ENCODE measurements at places on chromosomes 11 and 22.

GRCh38 chr22:49005557-49005956 lies 822.1 kb downstream of the BRD1 start:
- DNase-seq, result no peak

- peak; percentile 7 for DNase-seq
Measured at GRCh38 chr11:83990160-83990733, 704.1 kb upstream of the CCDC90B start.

GRCh38 chr22:32558681-32559355 lies 84.2 kb downstream of the FBXO7 start:
- DNase-seq, result no peak

DNA sequence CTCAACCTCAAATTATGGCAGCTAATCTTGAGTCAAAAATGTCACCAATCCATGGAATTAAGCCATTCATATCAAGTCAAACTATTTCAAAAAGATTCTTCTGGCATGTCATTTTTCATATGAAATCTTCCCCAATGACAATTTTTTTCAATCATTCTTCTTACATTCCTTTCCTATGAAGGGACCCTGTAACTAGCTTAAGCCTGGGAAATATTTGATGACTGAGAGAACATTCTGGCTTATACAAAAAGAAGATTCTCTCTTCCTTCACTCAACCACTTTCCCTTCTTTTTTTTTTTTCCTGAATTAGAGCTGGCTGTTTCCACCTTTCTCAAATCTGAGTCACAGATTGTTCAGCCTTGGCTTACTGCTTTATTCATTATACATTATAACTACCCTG lies 903.7 kb downstream of the FAM181B start:
- no peak for DNase-seq

DNA sequence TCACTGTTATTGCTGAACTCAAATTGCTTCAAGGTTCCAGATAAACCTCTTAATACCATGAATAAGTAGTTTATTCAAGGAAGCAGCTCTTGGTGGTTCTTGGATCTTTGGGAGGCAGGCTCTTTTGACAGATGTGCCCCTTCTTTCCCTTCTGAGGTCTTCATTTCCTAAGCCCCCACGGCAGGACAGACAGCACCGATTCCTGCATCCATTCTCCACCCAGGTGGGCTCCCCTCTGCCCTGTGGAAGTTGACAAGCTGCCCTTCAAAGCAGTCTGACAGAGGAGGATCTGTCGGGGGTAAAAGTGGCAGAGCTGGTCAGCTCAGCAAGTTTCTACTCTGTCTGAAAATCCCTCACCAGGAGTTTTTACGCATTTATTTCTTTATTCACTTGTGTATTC lies 605.3 kb upstream of the B3GAT1 start:
- DNase-seq, result no peak

DNA sequence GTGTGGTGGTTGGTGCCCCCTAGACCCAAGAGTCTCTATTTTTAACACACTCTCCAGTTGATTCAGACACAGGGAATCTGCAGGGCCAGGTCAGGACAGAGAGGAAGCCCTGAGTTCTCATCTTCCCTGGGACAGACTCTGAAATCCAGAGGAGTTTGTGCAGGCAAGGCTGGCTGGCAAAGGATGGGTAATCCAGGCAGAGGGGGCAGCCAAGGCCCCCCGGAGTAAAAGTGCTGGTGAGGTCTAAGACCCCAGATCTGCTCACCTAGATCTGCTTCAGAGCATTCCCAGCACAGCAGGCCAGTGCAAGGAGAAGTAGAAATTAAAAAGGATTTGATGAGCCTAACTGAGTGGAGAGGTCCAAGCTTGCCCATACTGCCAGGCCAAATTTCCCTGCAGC lies 40.6 kb upstream of the MN1 start:
- DNase-seq, result no peak

GRCh38 chr11:12653729-12654128 lies 20.5 kb upstream of the TEAD1 start:
- no peak for DNase-seq

DNA sequence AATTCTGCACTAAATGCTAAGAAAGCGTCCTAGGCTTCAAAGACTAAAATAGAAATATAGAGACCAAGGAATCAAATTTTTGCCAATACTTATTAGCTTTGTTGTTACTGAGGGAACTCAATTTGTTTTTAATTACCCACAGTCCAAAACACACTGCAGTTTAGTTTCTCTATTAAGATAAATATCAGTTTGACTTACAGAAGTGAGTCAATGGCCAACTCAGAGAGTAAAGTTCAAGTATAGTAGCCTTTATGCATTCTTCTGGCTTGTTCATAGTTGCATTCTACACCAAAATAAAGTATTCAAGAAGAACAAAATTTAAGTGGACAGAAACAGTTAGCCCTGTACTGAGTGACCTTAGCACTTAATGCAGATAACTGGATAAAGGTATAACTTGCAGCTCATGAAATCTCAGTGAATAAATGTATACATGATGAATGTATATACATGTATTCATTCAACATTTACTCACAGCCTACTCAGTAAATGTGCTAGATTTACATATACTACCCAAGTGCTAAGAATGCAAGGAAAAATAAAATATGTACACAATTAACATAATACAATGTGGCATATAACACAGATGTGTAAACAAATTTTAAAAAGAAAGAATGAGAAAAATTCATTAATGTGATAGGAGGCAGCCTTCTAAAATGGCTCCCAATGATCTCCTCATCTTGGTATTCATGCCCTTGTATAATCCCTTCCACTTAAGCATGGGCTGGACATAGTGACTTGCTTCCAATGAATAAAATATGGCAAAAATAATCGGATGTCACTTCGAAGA lies 9.7 kb upstream of the RNF141 start:
- DNase-seq, result no peak

DNA sequence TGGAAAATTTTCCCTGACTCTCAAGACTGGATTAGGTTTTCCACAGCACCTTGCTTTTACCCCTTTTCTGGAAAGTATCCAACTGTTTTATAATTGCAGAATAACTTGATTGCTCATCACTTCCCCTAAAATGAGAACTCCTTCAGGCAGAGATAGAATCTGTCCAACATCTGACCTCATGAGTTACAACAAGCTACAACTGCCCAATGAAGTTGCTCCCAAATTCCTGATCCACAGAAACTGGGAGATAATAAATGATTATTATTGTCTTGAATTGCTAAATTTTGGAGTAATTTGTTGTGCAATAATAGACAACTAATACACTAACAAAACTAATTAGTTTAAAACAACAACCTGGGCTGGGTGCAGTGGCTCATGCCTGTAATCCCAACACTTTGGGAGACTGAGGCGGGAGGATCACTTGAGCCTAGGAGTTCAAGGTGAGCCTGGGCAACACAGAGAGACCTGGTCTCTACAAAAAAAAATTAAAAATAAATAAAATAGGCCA lies 10.0 kb upstream of the CCDC83 start:
- DNase-seq, result no peak

- DNase-seq, result no peak
Measured at GRCh38 chr22:49022816-49023160, 804.9 kb downstream of the BRD1 start.

DNA sequence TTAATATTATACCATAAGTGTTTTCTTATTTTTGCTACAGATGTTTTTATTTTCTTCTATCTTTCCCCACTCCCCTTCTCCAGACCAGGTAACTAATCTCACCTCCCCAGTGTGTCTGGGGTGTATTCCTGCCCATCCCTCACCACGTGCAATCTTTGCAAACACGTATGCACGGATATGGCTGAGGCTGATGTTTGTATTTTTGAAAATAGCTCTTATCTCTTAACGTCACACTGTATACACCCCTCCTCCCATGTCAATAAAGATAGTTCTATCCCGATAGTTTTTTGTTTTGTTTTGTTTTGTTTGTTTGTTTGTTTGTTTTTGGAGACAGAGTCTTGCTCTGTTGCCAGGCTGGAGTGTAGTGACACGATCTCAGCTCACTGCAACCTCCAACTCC lies 127.5 kb downstream of the FBXO7 start:
- DNase-seq, result no peak

- DNase-seq, result no peak
Measured at GRCh38 chr22:33697640-33698039, 222.6 kb downstream of the LARGE1 start.

DNA sequence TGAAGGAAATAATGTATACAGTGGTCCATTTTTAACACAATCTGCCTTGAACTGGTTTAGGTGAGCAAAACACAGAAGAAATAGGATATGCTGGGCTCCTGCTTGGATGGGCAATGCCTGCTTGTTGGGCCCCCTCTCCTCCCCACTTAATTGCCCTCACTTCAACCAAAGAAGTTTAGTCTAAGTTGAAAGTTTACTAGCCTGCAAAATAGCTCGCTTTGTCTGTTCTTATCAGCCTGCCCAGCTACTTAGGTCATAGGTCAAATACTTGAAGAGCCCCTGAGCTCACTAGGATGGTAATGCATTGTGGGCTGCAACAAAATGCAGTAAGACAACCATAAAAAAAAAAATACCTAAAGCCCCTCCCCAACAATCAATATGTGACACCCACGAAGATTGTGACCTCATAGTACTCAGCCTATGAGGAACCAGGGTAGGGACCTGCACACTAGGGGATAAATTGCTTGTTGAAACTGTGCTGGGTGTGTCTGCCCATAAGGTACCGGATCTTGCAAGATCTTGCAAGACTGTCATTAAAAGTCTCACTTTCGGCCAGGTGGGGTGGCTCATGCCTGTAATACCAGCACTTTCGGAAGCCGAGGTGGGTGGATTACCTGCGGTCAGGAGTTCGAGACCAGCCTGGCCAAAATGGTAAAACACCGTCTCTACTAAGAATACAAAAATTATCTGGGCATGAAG lies 10.9 kb downstream of the DRICH1 start:
- no peak for DNase-seq

GRCh38 chr22:35894937-35895708 lies 133.5 kb downstream of the RBFOX2 start:
- no peak for DNase-seq

- no peak for DNase-seq
Measured at GRCh38 chr11:7595016-7595866, 78.1 kb downstream of the CYB5R2 start.

GRCh38 chr22:36323855-36324331 lies 63.9 kb downstream of the MYH9 start:
- DNase-seq, result no peak

GRCh38 chr11:74641905-74642304 lies 49.5 kb downstream of the POLD3 start:
- no peak for DNase-seq

GRCh38 chr11:35934981-35935380 lies 8.9 kb upstream of the LDLRAD3 start:
- DNase-seq, result no peak

DNA sequence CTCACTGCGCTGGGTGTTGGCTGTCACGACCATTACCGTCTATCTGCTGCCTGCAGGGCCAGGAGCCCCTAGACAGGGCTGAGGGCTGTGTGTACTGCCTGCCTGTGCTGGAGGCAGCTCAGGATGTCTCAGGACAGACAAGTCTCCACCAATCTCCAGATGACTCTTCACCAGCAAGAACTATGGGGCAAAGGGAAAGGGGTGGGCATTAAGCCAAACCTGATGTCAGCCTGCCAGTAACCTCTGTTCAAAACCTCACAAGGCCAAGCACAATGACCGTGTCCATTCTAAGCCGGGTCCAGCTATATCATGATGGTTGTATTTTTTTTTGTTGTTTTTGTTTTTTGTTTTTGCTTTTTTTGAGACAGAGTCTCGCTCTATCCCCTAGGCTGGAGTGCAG lies 31.6 kb downstream of the MAFF start:
- DNase-seq, result no peak

DNA sequence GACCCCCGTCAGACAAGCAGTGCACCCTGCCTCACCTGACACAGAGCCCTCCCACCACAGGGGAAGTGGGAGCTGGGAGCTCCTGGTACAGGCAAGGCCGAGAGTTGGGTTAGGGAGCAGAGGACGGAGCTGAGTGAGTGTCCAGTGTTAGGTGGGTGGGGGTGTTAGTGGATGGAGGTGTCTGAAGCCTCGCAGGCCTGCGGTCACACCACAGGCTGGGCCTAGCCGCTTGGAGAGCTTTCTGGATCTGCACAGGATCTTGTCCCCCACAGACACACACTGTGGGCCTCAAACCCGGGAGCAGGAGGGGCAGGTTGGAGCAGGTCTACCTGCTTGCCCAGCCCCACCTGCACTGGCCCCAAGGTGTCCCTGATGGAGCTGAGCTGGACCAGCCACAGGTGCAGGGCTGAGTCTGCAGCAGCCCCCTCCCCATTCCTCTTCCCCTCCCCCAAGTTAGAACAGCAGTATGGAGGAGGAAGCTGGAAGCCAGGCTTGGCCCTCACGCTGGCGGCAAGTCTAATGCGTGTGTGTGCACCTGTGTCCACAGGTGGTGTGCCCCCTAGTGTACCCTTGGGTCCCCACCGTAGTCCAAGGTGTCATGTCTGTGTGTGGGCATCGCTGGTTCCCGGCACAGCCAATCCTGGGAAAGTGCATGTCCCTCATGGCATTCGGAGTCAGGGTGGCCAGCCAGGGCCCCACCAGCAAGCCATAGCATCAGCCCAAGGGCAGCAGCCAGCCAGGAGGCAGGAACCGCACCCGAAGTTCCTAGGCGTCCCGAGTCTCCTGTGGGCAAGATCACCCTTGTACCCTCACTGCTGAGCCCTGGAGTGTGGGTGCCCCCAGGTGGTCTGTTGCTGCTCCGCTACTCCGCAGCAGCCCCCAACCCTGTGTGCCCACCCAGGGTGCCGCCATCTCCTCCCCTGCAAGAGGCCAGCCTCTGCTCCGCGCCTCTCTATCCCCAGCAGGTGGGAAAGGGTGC lies 2.0 kb upstream of the GATD1 start:
- no peak for DNase-seq

GRCh38 chr22:45975164-45976161 lies 1.5 kb downstream of the WNT7B start:
- DNase-seq, result no peak

- DNase-seq, result no peak
Measured at GRCh38 chr11:94754335-94754734, 13.8 kb upstream of the AMOTL1 start.

GRCh38 chr11:47861728-47862127 lies 13.6 kb upstream of the NUP160 start:
- no peak for DNase-seq

GRCh38 chr11:126127898-126128297 lies 65.2 kb upstream of the CDON start:
- DNase-seq, result no peak

- DNase-seq, result no peak
Measured at GRCh38 chr11:132046288-132046865, 676.0 kb downstream of the NTM start.

DNA sequence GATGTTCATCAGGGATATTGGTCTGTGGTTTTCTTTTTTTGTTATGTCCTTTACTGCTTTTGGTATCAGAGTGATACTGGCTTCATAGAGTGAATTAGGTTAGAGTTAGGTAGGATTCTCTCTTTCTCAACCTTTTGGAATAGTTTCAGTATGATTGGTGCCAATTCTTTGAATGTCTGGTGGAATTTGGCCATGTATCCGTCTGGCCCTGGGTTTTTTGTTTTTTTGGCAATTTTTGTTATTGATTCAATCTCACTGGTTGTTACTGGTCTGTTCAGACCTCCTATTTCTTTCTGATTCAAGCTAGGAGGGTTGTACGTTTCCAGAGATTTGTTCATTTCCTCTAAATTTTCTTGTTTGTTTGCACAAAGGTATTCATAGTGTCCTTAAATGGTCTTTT lies 54.4 kb downstream of the ATXN10 start:
- no peak for DNase-seq

GRCh38 chr22:32746732-32747131 lies 54.8 kb upstream of the TIMP3 start:
- no peak for DNase-seq

GRCh38 chr11:57313071-57313787 lies 11.5 kb downstream of the TNKS1BP1 start:
- no peak for DNase-seq

Data from anterior cingulate cortex (tissue), 58 donors.